ENCODE measurements at places on chromosomes 6 and 20.

- DNase-seq = no peak
These were observed 9.8 kb downstream of the RHAG start for GRCh38 chr6:49626811-49627210.

- DNase-seq = no peak
These were observed 42.3 kb downstream of the UNC5CL start for GRCh38 chr6:40996591-40997233.

DNA sequence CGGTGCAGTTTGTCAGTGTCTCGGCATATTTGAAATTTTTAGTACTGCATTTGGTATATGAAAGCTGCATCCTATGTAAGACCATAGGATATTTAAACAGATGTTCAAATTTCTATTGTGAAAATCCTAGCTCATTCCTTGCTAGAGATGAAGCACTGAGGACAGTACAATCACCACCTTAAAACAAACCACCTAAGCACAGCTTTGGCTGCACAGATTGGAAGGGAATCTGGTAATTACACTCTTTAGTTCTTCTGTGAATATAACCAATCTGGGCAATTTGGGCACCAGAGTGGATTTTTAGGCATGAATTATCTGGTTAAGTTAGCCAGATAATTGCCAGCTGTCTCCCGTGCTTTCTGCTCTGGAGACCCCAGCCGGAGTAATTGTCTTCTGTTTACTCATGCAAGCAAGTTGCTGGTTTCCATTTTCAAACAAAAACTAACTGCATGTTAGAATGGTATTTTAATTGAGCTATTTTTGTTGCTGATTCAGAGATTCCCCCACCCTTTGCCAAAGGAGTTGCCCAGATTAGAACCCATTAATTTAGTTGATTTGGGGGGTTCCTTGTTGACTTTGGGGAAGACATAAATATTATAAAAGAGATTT, 36.9 kb downstream of the E2F3 start:
- DNase-seq = no peak

DNA sequence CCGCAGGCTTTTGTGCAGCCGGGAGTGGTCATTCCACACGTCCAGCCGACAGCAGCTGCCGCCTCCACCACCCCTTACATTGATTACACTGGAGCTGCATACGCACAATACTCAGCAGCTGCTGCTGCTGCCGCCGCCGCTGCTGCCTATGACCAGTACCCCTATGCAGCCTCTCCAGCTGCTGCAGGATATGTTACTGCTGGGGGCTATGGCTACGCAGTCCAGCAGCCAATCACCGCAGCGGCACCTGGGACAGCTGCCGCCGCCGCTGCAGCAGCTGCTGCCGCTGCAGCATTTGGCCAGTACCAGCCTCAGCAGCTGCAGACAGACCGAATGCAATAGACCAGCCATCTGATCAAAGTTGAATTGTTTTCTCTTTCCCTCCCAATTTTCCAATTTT, 10.6 kb downstream of the RBM24 start:
- peak; percentile 49 for DNase-seq

- DNase-seq = no peak
These were observed 206.2 kb upstream of the TCF21 start for GRCh38 chr6:133682506-133683307.

DNA sequence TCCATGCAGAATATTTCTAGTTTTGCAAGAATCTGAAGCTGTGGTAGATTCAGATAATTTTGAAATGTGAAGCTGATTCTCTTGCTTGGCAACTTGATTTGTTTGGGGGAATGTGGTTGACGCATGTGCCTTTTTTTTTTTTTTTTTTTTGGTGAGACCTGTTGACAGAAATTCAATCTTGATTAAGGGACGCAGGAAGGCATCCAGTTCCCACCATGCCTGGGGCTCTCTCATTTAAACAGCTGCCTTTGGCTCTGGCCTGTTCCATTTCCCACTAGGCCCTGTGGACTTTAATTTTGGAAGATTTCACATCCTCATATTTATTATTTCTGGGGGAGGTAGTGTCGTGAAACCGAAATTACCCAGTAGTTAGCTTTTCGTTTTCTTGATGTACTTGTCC, 8.6 kb downstream of the TPX2 start:
- no peak for DNase-seq

DNA sequence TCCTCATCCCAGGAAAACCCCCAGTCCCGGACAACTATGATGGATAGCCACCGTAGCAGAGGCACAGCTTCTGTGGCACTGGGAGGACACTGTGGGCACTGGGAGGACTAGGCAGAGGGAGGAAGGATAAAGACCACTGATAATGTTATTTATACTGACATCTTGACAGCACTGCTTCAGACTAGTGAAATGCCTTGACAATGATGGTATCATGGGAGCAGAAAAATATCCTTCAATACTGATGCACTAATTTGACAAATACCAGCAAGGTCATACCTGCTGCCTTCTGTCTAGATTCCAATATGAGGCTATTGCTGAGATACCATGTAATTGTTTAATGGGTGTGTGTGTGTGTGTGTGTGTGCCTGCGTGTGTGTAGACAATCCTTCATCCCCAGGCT, 148.6 kb downstream of the PHACTR1 start:
- DNase-seq = no peak

Data from RPMI8226 (cell line).